ENCODE measurements at places on chromosomes 7 and 10.

DNA sequence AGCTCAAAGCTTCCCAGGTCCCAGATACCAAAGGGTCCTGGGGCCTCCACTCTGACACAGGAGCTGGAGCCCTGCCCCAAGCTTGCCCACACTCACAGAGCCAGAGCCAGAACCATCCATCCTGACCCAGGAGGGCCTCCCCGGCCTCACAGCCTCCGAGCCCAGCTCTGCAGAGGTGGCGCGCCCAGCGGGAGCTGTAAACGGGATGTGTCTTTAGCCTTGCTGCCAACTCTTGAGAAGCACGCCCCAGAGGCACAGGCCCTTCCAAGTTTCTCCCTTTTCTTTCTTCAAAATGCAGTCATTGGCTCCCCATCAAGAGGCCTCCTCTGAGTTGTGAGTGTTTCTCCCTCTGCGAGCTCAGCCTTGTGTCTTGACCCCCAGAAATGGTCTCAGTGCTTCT lies 75.0 kb downstream of the PDGFA start:
- DNase-seq, result no peak

- DNase-seq, result no peak
Observed at GRCh38 chr7:37259319-37259821, 189.3 kb downstream of the ELMO1 start.

- no peak for DNase-seq
Observed at GRCh38 chr10:12042409-12042796, 206 bp downstream of the UPF2 start.

DNA sequence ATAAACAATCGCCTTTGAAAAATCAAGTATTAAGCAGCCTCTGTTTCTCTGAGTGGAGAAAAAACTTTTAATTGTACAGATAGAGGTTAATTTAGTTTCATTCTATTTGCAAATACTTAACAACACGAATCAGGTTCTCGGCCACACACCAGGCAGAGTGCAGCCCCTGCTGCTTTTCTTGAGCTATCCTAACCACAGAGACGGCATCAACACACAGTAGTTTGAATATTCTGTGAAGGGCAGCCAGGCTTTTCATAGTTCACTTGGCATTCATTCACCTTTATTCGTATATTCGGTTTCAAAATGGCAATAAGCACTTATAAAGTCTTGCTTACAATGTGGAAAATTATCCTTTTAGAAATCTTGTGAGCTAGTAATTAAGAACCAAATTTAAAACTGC lies 5.7 kb downstream of the ADARB2 start:
- DNase-seq, result no peak

DNA sequence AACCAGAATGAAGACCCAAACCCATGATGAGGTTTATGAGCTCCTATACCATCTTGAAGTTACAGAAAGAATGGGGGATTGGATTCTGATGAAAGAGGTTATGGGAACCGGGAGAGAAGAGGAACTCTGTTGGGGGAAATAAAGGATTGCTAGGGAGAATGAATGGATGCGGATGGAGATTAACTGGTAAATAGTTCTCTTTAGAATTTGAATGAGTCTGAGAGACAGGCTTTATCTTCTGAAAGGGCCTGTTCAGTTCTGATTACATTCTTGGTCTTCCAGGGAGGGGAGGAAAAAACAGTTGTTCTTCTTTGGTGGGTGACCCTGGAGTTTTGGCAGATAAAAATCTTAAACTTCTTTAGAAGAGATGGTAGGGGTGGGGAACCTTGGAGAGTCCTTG lies 13.9 kb downstream of the SUGCT start:
- no peak for DNase-seq

DNA sequence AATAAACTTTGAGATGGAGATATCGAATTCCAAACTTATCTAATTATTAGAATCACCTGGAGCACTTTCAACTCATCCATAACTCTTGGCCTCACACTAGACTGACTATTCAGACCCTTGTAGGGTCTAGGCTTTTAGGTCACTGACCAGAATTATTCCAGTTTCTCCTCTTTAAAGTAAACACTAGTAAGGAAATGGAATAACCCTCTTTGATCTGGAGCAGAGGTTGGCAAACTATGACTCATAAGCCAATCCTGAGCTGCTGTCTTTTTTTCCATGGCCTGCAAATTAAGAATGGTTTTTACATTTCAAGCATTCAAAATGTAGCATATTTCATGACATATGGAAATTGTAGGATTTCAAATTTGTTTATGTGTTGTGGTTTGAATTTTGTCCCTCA lies 1601.9 kb downstream of the REEP3 start:
- no peak for DNase-seq

GRCh38 chr7:80098795-80099194 lies 35.8 kb upstream of the GNAI1 start:
- no peak for DNase-seq

DNA sequence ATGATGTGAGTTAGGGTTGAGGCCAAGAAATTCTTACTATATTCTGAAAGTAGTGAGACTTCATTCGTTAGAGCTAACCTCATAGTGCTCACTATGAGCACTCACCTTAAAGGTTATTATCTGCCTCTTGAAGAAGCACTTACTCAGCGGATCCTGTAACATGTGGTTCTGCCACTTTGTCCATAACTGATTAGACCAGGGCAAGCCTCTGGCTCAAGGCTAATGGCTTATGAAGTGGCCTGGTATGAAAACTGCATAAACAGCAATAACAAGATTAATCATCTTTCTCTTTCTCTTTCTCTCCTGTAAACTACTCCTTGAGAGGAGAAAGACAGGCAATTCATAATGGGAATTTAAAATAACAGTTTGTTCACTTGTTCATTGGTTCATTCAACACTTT lies 82.8 kb downstream of the MAPK8 start:
- no peak for DNase-seq

- no peak for DNase-seq
Observed at GRCh38 chr10:133616371-133617130, 10.0 kb downstream of the FRG2B start.

DNA sequence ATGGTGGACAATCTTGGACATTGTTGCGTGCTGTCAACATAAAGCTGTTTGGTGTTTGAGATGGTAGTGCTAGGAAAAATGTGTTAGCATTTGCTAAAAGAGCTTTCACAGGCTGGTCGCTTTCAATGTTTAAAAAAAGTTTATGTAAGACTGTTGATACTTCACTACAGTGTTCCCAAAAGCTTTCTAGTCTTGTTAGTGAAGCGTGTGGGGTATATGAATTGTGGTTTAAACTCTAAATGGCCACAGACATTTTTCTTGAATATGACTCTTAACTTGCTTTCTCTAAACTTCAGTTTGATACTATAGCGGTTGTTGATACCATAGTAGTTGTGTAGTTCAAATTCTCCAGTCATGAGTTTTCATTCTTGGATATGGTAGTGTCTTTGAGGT lies 44.9 kb downstream of the MCU start:
- DNase-seq, result no peak

- no peak for DNase-seq
Observed at GRCh38 chr7:83614112-83614511, 34.8 kb downstream of the SEMA3E start.

GRCh38 chr7:151018421-151019129 lies 5.7 kb downstream of the ATG9B start:
- peak; percentile 52 for DNase-seq

GRCh38 chr7:30019387-30019786 lies 7.1 kb downstream of the FKBP14 start:
- DNase-seq, result no peak

GRCh38 chr10:14184841-14185315 lies 145.8 kb downstream of the FRMD4A start:
- DNase-seq, result peak; percentile 85

DNA sequence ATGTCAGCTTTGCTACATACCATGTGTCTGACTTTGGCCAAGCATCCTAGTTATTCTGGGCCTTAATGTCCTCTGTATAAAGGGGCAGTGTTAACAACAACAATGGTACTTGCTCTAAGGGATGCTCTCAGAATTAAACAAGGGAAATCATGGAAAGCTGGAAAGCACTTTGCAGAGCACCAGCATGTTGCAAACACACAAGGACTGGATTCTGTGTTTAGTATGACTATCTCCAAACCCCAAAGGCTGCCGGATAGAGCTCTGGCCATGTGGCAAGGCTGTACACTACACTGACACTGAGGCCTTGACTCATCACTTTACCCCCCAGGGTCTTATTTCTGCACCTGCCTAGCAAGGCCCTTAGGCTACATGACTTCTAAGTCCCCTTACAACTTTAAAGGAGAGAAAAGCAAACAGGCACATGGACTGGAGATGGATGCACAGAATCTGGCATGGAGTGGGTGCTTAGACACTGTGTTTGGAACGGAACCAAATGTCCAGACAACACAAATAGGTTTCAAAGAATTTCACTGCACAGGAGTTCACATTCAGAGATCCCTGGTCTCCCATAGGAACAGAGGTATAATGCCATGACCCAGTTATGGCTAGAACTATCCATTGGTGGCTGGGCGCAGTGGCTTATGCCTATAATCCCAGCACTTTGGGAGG lies 74.6 kb downstream of the FAM13C start:
- DNase-seq, result no peak

DNA sequence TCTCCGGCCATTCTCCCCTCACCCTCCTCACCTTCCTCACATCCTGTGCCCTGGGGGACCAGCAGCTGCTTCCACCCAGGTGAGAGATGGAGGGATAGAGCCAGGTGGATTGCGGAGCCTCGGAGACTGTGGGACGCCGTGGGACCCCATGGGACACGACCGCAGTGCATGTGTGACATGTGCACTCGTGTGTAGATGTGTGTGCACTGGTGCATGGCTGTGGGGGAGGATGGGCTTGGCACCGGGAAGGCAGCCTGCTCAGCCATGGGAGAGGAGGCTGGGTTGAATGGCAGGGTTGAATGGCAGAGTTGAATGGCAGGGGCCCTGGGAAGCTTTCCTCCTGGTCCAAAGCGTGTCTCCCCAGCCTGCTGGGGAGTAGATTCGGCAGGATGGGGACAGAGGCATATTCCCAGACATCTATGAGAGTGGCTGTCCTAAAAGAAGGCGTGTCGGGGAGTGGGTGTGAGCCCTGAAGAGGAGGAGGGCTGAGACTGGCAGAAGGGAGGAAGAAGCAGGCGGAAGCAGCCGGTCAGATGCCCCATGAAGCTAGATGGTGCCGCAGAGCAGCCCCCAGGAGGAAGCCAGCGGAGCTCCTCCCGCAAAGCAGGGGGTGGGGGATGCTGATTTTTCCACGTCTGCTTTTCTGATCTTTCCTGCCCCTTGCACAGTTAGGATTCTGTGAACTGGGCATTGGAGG lies 815 bp downstream of the GIMAP8 start:
- peak; percentile 66 for DNase-seq

- DNase-seq, result no peak
Observed at GRCh38 chr10:120453886-120454285, 3.1 kb upstream of the PLPP4 start.

GRCh38 chr10:86863484-86863842 lies 94.0 kb downstream of the MMRN2 start:
- no peak for DNase-seq

GRCh38 chr10:82742478-82742877 lies 867.5 kb downstream of the NRG3 start:
- no peak for DNase-seq

GRCh38 chr7:66202441-66202840 lies 2.7 kb upstream of the TPST1 start:
- no peak for DNase-seq

DNA sequence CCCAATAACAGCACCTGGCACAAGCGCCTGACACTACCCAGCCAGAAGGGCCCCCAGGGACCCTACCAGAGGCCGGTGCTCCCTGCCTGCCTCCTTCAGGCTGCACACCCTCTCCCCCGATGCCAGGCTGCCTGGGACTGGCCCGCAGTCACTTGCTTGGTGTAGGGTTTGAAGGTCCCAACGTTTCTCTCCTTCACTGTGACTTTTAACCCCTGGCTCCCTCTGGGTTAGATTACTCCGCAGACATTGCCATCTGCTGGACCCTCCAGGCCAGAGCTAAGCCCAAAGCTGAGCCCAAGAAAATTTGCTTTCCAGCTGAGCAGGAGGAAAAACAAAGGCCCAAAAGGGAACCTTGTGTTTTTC lies 6.9 kb downstream of the CDHR1 start:
- DNase-seq, result no peak

DNA sequence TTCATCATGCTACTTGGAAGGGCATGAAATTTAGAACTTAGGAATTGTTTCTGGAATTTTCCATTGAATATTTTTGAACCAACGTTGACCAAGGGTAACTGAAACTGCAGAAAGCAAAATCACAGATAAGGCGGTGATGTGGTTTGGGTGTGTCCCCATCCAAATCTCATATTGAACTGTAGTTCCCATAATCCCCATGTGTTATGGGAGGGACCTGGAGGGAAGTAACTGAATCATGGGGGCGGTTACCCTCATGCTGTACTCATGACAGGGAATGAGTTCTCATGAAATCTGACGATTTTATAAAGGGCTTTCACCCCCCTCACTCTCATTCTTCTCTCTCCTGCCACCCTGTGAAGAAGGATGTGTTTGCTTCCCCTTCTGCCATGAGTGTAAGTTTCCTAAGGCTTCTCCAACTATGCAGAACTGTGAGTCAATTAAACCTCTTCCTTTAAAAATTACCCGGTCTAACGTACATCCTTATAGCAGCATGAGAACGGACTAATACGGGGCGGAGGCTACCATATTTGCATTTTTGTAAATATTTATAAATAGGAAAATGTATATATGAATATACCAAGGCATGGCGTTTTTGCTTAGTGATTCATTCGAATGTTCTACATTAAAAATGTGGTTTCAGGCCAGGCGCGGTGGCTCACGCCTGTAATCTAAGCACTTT lies 12.4 kb downstream of the NMT2 start:
- no peak for DNase-seq

GRCh38 chr7:55469271-55469681 lies 103.0 kb downstream of the VOPP1 start:
- DNase-seq, result peak; percentile 78

DNA sequence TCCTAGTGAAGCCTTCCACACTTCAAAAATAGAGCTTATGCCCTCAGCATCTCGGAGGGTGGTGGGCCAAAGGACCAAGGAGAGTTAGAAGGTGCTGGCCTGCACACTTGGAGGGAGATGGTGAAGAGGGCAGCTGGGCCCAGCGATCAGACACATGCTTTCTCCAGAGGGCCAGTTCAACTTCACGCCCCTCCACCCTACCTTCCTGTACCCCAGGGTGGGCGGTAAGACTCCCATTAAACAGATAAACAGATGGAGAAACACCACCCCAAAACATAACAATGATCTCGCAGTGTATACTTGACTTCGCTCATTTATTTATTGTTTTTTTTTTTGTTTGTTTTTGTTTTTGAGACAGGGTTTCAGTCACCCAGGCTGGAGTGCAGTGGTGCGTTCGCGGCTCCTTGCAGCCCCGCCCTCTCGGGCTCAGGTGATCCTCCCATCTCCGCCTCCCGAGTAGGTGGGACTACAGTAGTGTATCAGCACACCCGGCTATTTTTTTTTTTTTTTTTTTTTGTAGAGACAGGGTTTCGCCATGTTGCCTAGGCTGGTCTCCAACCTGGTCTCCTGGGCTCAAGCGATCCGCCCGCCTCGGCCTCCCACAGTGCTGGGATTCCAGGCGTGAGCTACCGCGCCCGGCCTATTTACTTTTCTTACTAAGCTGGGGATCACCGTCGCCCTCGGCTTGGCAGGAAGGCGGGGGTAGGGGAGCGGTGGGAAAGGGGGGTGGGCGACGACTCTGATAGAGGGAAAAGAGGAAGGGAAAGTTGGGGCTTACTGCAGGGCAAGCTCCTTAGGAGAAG lies 1.8 kb downstream of the C10orf95 start:
- peak; percentile 83 for DNase-seq

- DNase-seq, result no peak
Observed at GRCh38 chr10:127496035-127496434, 53.1 kb upstream of the NPS start.

- DNase-seq, result no peak
Observed at GRCh38 chr7:78543976-78544375, 745.4 kb downstream of the PHTF2 start.

Data from central memory CD4-positive, alpha-beta T cell (primary cell).